ENCODE measurements at places on chromosomes 3 and 15.

GRCh38 chr3:15041950-15042349, 23.2 kb downstream of the MRPS25 start:
- DNase-seq, result no peak

- no peak for DNase-seq
Observed at GRCh38 chr3:42036483-42036823, 54.7 kb upstream of the TRAK1 start.

- DNase-seq, result no peak
Observed at GRCh38 chr3:36792342-36792741, 28.0 kb upstream of the DCLK3 start.

DNA sequence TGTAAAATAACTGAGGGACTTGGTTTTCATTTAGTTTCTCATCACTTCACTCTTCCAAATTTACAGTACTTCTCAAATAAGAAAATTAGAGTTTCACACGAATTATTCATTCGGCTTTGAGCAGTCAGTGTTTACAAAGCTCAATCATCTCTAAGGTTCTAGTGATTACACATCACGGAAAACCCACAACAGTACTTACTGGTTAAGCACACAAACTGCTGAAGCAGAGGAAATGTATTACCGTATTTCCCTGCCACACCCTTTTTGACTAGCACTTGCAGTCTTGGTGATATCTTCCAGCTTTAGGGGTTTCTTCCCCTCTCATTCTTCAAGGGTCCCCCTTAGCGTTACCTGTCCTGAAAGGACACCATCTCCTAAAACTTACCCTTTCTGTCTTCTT, 164.8 kb upstream of the CDIN1 start:
- DNase-seq, result no peak

DNA sequence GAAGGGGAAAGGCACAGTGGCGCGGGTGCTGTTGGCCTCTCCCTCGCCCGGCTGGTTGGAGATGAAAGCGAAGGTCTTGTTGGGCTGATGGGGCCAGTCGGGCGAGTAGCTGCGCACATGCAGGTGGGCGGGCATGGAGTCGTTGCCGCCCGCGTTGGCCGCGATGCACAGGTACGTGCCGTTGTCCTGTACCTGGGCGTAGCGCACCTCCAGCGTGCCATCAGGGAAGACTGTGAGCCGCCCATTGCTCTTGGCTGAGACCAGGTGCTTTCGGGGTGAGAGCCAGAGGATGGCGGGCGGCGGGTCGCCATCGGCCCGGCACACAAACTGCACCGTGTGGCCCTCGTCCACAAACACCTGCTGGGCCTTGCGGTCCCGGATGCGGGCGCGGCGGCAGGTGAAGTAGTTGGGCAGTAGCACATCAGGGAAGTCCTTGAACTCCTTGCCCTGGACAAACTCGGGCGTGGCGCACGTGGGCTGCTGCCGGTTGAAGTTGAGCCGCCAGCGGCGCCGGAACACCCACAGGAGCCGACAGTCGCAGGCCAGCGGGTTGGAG, 18.4 kb downstream of the LINGO1 start:
- DNase-seq, result no peak

Measured in stimulated activated CD4-positive, alpha-beta T cell treated with anti-CD3 and anti-CD28 coated beads, Interleukin-4, amount 100 ng/mL, for 1 hour (primary cell).